Fibroblast of lung (primary cell): ENCODE measurements at places on chromosomes 12 and 14. TPM values are rescaled to one million over a fixed set of nuclear protein-coding genes. Genes with fewer than 3 reads are reported as not detected.

Gene DIO2
- polyA plus RNA-seq: 1.9 and 2.5 TPM in 2 replicates

Gene KCNH3
- polyA plus RNA-seq: 0.05 and 0.09 TPM in 2 replicates

Gene FLRT2
- polyA plus RNA-seq: 4.6 and 10.5 TPM in 2 replicates

DNA sequence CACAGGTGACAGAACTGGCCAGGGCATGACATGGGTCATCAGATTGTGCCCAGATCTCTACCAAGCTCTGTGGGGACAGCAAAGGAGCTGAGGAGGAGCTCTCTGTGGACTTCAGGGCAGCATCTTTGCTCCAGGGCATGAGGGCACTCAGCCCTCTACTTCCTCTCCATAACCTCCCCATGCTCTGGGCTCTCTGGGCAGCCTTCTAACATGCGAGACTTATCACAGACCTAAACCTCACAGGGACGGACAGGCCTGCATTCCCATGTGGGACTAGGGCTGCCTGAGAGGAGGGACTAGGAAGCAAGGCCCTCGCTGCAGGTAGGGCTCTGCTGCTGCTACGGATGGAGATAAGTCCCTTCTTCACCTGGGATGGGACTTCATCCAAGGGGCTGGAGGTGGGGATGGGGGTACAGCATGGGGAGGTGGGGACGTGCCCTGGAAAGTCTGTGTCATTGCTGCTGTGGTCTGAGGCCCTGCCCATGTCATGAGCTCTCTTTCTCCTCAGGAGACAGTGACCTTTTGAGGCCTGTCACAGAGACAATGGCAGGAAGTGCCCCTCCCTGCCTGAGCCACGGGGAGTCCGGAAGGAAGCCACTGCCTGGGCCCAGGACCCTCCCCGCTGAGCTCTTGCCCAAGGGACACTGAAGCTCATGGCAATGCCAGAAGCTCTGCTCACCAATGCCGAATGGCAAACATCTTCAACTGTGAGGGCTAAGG is 44.1 kb downstream of the PITPNM2 start:
- no peak for DNase-seq

- peak; percentile 86 for DNase-seq
Measured at GRCh38 chr14:58637391-58638230, at the start of gene DACT1. DACT1 (plus strand) TSS chr14:58637962; CDS start chr14:58638203, 241 bp downstream.

GRCh38 chr14:52473557-52473956 is 78.7 kb downstream of the TXNDC16 start:
- peak; percentile 40 for DNase-seq

DNA sequence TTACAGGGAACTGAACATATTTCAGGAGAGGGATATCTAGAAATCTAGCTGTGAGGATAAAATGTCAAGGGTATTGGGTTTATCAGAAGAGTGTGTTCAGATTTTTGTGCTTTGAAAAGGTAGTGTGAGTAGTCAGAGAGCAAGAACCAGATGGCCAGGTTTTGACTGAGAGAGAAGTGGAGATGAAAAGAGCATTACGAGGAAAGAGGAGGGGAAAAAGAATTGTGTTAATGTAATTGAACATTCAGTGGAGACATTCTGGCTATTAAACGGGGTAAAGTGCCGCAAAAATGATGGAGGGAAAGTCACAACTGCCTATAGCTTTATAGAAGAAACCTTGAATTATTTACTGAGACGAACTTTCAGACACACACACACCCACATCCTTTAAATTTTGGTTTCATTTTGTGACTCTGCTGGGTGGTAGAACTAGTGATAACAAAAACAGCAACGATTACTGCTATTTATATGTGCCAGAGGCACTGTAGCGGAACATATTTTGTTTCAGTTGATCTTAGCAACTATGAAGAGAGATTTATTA is 213.6 kb downstream of the ERC1 start:
- peak; percentile 31 for DNase-seq

- DNase-seq: no peak
Measured at GRCh38 chr14:72613231-72613974, 280.5 kb downstream of the DPF3 start.

DNA sequence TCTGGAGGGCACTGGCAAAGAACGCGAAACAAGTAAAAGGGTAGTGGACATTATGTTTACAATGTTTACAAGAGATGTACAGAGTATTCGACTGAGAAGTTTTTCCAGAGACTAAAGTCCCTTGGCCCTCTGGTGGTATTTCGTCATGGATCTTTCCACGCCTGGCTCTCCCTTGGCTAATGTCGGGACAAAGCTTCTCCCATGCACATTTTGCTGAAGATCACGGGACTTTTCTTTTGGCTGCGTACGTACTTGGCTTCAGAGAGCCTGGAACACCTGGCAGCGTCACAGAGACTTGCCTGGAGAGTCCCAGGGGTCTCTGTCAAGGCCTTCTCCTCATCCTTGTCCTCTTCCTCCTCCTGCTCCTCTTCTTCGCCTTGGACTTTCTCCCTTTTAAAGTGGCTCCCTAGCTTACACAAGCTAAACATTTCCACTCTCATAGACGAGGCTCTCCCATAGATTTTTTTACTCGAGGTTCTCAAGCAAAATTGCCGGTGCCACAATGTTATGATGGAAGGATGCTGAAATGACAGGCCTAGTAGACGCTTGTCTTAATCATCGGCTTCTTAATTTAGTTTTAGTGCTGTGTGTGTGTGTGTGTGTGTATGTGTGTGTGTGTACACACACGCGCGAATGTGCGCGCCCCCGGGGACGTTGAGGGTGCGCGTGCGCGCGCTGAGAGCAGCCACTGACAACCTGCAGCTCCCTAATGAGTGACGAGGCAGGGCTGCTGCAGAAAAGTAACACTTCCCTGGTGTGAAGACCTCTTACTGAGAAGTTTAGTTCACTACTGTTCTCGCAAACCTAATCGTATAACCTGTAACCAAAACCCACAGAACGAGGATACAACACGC is 4.9 kb upstream of the FOXG1 start:
- no peak for DNase-seq

DNA sequence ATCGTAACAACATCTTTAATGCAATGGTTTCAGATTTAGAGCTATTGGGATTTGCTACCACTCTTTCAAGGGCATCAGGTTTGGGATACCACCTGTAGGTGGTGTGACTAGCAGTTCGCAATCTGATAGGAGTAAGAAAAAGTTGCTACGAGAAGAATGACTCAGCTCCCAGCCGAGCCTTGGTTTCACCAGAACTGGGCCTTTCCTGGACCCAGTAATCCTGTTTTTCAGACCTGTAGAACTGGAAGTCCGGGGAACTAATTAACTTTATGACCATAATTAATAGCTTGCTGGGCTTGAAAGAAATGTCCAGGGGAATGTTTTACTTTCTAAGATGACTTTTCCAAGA is 770 bp downstream of the ABHD4 start:
- peak; percentile 71 for DNase-seq

DNA sequence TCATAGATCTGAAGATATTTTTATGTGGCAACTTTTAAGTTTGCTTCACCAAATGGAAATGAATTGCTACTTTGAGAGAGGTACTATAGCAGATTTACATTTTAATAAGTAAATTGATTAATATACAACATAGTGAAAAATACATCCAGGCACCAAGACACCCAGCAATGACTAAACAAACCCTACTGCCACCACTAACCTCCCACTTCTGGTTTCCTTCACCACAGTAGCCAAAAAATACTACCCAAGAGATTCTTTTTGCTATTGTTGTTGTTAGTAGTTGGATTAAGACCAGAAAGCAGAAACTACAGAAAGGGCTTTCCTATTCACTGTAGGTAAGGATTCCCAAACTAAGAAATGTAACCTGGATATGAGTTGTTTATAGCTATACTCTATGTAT is 54.1 kb downstream of the COCH start:
- no peak for DNase-seq

GRCh38 chr12:123369229-123369628 is 4.6 kb upstream of the SBNO1 start:
- DNase-seq: no peak

GRCh38 chr12:64679487-64680001 is 69.2 kb downstream of the RASSF3 start:
- DNase-seq: peak; percentile 84

DNA sequence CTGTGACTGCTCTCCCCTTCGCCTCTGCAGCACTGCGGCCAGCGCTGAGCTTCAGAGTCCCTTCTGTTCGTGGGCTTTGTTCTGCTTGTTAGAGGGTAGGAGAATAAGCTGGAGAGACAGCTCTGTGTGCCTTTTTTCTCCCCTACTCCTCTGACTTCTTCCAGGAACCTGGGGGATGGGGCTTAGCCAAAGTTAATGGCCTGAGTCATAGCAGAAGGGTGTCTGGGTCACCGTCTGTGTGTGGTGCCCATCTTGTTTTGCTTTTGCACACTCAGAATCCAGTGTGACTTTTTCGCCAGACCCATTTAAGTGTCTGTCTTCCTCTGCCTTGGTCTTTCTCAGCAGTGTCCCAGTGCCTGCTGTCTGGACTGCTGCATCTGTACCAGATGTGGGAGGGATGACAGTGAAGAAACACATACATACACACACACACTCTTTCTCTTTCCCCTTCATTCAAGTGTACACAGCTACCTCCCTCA is 3.0 kb downstream of the KIF5A start:
- DNase-seq: peak; percentile 64

DNA sequence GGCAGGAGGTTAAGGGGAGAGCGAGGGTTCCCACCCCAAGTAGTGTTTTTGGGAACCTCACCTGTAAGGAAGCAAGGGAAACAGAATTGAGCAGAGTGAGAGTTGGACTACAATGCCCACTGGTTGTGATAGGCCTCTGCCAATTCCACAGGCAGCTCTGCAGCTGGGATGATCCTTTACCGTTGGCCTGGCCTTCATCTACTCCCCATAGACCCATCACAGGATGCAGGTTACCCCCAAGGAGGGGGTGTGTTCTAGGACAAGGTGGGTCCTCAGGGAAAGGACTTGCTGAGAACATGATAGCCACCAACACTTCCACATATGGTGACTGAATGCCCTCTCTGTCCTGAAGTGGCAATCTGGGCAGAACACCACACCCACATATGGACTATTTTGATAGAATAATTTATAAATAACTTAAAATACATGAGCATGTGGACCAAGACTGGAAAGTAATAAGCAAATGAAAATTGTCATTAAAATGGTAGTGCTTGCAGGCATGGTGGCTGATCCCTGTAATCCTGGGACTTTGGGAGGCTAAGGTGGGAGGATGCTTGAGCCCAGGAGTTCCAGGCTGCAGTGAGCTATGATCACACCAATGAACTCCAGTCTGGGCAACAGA is 8.4 kb downstream of the PHLDA1 start:
- DNase-seq: no peak

GRCh38 chr12:442235-442884 is 17.4 kb upstream of the B4GALNT3 start:
- DNase-seq: peak; percentile 55

DNA sequence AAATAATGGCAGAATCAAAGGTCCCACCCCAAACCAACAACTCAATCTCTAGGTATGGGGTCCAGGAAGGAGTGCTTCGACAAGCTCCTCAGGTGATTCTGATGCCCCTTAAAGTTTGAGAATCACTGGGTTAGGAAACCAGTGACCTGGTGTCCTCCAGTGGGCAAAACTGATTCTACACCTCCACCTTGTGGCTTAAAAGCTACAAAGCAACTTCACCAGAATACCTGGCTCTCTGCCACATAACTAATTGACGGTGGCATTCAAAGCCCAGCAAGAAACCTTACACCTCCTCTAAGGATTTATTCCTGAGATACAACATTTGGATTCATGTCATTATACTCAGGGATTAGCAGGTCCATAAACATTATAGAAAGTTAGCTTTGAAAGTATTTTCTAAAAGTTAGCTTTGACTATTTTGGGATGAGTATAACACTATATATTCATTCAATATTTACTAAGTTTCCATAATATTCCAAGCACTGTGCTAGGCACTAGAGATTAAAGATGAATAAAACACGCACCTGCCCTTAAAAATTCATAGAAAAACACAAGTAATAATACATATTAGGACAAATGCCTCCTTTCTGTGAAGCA is 45.4 kb downstream of the DCAF5 start:
- peak; percentile 69 for DNase-seq

DNA sequence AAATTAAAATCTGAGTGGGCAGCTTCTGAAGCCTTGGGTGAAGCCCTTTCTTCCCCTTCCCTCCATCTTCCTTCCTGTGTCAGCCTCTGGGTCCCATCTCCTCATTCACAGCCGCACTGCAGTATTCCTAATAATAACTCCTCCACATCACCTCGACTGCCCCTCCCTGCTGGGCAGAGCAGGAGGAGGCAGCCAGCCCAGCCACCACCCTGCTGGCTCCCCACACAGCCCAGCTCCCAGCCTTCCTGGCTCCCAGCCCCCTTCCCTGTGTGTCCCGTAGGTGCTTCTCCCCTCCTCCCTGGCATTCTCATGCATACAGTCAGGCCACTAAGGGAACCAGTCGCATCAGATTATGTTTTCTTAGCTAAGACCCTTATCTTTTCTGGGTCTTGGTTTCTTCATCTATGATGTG is 3.7 kb downstream of the IFFO1 start:
- peak; percentile 47 for DNase-seq

DNA sequence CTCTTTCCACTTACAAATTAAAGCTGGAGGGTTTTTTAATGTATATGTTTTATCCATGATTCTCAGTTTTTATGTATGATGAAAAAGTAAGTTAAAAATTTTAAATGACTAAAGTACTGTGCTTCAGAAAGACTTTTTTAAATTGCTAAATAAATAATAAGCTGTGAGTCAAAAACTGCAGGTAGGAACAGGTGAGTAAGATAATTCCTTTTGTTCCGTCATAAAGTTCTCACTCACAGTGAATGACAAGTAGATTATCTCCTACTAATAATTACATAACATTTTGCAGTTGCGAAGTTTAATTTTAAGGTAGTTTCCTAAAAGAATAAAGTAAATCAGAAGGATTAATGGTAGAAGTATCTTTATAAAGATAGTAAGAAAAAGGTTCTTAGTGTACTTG is 78.0 kb downstream of the PRKCH start:
- DNase-seq: no peak
